Dermis blood vessel endothelial cell (primary cell): ENCODE measurements at places on chromosomes 2 and 18. TPM values are rescaled to one million over a fixed set of nuclear protein-coding genes. Genes with fewer than 3 reads are reported as not detected.

Gene L3MBTL4
- 5.9 and 8.0 TPM in 2 replicates for total RNA-seq

Gene RAB11FIP5
- total RNA-seq = 66.0 and 103 TPM in 2 replicates

Gene ACADL
- under 0.01 and 0.19 TPM in 2 replicates for total RNA-seq

Gene LOXL3
- 0.85 and 1.7 TPM in 2 replicates for total RNA-seq

Gene SNTG2
- total RNA-seq = 0.17 TPM in 1 of 2 replicates, not detected in the other

Gene ARMC9
- 9.7 and 19.9 TPM in 2 replicates for total RNA-seq

Gene ARL5A
- 134 and 161 TPM in 2 replicates for total RNA-seq

Gene SF3B6
- 113 and 165 TPM in 2 replicates for total RNA-seq

Gene FAP
- total RNA-seq = 1.8 and 6.6 TPM in 2 replicates

Gene AQP12A
- total RNA-seq = not detected in 2 replicates

Gene MC2R
- total RNA-seq = not detected in 2 replicates
